Bladder microvascular endothelial cell (primary cell): ENCODE measurements at places on chromosomes 3 and 15. TPM values are rescaled to one million over a fixed set of nuclear protein-coding genes. Genes with fewer than 3 reads are reported as not detected.

The C15orf39 gene
- 2.4 and 7.4 TPM in 2 replicates for total RNA-seq

The HACD2 gene
- total RNA-seq, result 14.9 and 28.1 TPM in 2 replicates

The TNK2 gene
- 13.9 and 23.9 TPM in 2 replicates for total RNA-seq

The HYAL1 gene
- total RNA-seq, result 7.2 and 7.6 TPM in 2 replicates

The HRG gene
- total RNA-seq, result not detected in 2 replicates

The DNAH1 gene
- total RNA-seq, result 1.5 and 7.0 TPM in 2 replicates

The PPIP5K1 gene
- total RNA-seq, result 14.1 and 42.9 TPM in 2 replicates

The PCSK6 gene
- 0.49 and 31.7 TPM in 2 replicates for total RNA-seq

The TMCO5A gene
- total RNA-seq, result not detected in 2 replicates

The AHSG gene
- not detected in 2 replicates for total RNA-seq

The CHRD gene
- 0.16 and 0.69 TPM in 2 replicates for total RNA-seq

The ROBO2 gene
- under 0.01 and 0.06 TPM in 2 replicates for total RNA-seq

The GOLGA6L10 gene
- total RNA-seq, result 0.65 and 1.3 TPM in 2 replicates

The SLC2A2 gene
- not detected in 2 replicates for total RNA-seq

The NEO1 gene
- total RNA-seq, result 0.49 and 6.9 TPM in 2 replicates

The BRK1 gene
- total RNA-seq, result 77.4 and 98.4 TPM in 2 replicates

The REC114 gene
- total RNA-seq, result not detected in 2 replicates

The PSMA4 gene
- total RNA-seq, result 159 and 175 TPM in 2 replicates

The ACKR2 gene
- 0.16 and 6.9 TPM in 2 replicates for total RNA-seq

The IGDCC3 gene
- total RNA-seq, result not detected in 2 replicates

The C3orf85 gene
- not detected in 2 replicates for total RNA-seq

The PLA2G4E gene
- not detected in 2 replicates for total RNA-seq

The KBTBD12 gene
- not detected in 2 replicates for total RNA-seq

The GOLGA8M gene
- total RNA-seq, result 0.16 and 7.2 TPM in 2 replicates

The LCTL gene
- not detected in 2 replicates for total RNA-seq

The EPHB1 gene
- 1.5 and 14.5 TPM in 2 replicates for total RNA-seq

The LRTM1 gene
- total RNA-seq, result not detected in 2 replicates

The PPP2R3A gene
- 7.0 and 7.1 TPM in 2 replicates for total RNA-seq

The NPTN gene
- total RNA-seq, result 48.7 and 118 TPM in 2 replicates

The ZNF860 gene
- total RNA-seq, result 1.5 and 1.8 TPM in 2 replicates

The PRICKLE2 gene
- 1.3 and 2.2 TPM in 2 replicates for total RNA-seq
